ENCODE measurements at places on chromosomes 13 and 19.

DNA sequence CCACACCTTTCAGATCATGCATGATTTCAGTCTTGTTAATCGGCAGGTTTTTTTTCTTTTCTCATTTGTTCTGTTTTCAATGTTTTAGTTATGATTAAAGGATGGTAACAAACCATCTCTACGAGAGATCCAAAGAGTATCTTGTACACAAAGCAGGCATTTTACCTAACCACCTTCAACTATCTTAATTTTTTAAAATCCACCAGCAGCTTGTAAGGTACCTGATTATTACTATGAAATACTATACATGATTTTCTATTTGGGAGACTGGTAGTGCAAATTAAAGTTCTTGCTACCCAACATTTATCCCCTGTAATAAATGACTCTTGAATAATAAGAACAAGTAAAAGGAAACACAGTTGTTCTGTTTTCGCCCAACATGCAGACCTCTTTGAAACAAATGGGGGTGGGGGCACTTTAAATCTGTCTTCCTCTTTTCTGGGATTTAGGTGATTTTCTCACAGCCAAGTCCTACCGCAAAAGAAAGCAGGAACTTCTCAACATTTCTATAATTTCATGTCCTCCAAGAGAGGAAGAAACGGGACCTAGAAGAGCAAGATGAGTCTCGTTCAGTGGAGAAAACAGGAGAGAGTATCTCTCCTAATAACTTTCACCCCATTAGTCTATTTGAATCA lies 3.6 kb downstream of the POU4F1 start:
- no peak for DNase-seq

GRCh38 chr13:28528388-28528787 lies 33.5 kb upstream of the FLT1 start:
- DNase-seq = no peak

- DNase-seq = no peak
Measured at GRCh38 chr13:76991432-76991795, 467 bp upstream of the CLN5 start.

- DNase-seq = no peak
Measured at GRCh38 chr13:31853643-31854326, 114.5 kb downstream of the RXFP2 start.

GRCh38 chr13:39417643-39418042 lies 185.3 kb downstream of the LHFPL6 start:
- DNase-seq = peak; percentile 61

- no peak for DNase-seq
Measured at GRCh38 chr13:92804926-92805325, 421.7 kb upstream of the GPC6 start.

- no peak for DNase-seq
Measured at GRCh38 chr13:111559612-111560403, 239.4 kb downstream of the TEX29 start.

DNA sequence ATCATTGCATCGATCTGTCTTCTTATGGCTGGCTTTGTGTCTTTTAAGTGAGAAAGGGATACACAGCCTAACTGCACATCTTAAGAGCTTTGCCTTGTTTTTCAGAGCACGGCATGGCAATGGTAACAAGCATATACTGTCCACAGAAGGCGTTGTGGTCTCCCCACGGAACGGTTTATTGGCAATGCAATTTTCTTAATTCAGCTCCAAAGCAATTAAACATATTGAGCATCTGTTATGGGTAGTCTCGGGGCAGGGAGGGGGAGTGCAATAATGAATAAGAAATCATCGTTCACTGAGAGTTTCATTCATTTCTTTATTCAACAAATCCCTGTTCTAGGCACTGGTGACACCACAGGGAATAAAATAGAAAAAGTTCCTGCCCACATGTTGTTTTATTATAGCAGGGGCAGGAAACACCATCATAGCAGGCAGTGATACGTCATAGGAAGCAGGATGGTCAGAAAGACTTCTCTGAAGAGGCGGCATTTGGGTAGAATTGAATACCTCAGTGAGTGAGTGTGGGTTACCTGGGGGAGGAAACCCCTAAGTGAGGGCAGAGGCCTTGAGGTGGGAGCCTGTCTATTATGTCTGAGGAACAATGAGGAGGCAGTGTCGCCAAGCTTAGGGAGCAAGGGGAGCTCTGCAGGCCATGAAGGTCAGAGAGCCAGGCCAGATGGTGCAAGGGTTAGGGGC lies 185.7 kb upstream of the KL start:
- DNase-seq = no peak

- DNase-seq = no peak
Measured at GRCh38 chr19:54106716-54107115, 4.1 kb downstream of the NDUFA3 start.

DNA sequence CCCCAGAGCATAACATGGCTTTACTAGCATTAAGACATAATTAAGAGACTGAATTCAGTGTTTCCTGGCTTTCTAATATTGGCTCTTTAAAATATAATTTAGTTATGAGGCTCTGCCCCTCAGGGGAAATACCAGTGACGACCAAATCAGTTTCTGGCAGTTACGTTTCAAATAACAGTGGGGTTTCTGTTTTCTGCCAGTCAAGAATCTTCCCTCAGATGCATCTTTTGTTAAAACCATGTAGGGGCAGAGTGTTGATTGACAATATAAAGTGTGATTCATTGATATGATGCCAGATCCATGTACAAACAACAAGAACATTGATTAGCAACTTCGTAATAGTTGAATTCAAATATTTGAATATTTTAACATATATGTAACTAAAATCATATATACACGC lies 1169.7 kb downstream of the DIAPH3 start:
- no peak for DNase-seq

DNA sequence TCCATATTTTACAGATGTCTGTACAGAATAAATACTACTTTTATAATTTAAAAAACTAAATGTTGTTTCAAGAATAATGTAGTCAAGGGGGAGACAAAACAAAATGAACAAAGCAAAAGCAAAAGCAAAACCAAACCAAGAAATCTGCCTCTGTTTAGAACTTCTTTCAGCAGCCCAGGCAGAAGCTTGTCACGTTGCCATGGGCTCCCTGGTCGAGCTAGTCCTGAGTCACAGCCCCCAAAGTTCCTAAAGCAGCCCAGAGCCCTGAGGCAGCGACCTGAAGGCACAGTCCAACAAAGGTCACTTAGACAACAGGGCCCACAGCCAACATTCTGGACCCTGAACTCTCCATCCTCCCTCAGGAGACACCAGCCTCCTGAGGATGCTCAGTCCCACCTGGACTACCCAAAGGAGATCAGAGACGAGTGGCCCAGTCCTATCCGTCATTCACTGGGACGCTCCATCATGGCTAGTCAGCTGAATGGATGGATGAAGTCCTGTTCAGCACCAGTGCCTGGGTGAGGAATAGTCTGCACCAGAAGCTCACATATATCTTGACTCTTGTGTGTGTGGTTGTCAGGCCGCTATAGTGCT lies 41.7 kb downstream of the SIAH3 start:
- DNase-seq = no peak

GRCh38 chr19:40594255-40594654 lies 6.9 kb upstream of the LTBP4 start:
- DNase-seq = no peak

GRCh38 chr13:113090415-113090770 lies 15.2 kb upstream of the F7 start:
- no peak for DNase-seq

GRCh38 chr19:2764945-2765344 lies 18.1 kb downstream of the SGTA start:
- no peak for DNase-seq

DNA sequence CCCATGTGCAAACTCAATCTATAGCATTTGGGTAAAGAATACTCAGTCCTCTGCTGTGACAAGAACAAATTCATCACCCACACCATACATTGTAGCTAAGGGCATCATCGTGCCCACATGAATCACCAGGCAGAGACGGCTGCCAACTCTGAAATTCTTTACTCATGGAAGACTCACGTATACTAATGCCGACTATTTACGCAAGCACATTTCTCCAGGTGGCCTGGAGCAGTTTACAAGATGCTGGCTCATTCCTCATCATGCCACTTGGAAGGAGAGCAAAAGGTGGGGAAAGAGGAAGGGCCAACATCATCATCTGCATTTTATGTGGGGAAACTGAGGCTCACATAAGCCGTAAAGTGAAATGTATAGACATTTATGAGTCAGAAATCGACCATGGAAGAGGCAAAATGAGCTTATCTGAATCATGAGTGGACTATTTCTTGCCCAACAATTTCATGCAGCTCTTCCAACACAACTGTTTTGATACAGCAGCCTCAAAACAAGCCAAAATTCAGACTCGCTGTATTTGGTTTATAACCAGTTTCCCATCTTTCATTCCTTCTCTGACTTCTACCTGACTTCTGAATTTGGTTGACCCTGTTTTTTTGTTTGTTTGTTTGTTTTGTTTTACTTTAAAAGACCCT lies 213.9 kb upstream of the SERP2 start:
- no peak for DNase-seq

Measured in ecto neural progenitor cell (in vitro differentiated cells).